Posterior vena cava (tissue), 2 donors: ENCODE measurements at places on chromosomes 5 and 9. TPM values are rescaled to one million over a fixed set of nuclear protein-coding genes. Genes with fewer than 3 reads are reported as not detected.

The FAM78A gene
- total RNA-seq = 4.1 TPM

DNA sequence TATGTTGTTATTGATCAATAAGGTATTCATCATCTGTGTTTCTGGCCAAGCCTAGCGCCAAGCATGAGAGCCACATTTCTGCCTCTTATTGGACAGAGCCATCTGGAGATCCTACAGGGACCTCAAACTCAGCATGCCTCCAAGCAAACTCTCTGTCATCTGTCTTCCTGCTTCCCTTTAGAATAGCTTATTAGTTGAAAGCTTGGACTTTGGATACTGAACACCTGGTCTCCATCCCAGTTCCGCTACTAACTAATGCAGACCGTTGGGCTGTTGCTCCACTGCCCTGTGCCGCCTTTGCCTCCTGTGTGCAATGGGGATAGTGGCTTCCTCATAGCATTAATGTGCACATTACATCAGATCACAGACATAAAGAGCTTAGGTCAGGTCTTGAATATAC lies 65.5 kb downstream of the MAP1B start:
- no peak for DNase-seq

DNA sequence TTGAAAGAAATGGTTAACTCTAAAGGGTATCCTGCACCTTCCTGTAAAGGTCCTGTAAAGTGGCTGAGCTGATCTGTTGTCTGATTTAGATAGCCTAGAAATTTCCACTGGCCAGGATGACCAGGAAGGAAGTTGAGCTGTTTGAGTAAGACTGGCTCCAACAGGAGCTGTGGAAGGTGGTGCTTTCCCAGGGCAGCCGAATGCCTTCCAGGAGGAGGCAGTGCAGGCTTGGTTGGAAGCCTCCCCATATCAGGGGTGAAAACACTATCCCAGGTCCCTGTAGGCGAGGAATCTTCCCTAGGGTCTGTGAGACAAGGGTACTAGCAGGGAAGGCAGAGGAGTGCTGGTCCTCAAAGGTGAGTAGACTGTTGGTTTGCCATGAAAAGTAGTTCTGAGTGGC lies 98.4 kb downstream of the LIX1 start:
- DNase-seq = no peak

The GDF9 gene
- 0.33 TPM for total RNA-seq
